ENCODE measurements at places on chromosomes 5 and 9. TPM values are rescaled to one million over a fixed set of nuclear protein-coding genes. Genes with fewer than 3 reads are reported as not detected.

HRH2 gene
- total RNA-seq: 0.51 TPM

IDNK gene
- 5.7 TPM for total RNA-seq

HMMR gene
- 27.6 TPM for total RNA-seq

PHAX gene
- total RNA-seq: 49.4 TPM

ORM2 gene
- total RNA-seq: not detected

TUSC1 gene
- total RNA-seq: 6.6 TPM
